ENCODE measurements at places on chromosomes 1 and 21. TPM values are rescaled to one million over a fixed set of nuclear protein-coding genes. Genes with fewer than 3 reads are reported as not detected.

GRCh38 chr21:28380241-28380640 lies 612.4 kb downstream of the LTN1 start:
- no peak for DNase-seq

Gene ALG14
- total RNA-seq, result 0.24 TPM

Gene WNT2B
- total RNA-seq, result 0.34 TPM

GRCh38 chr1:8157765-8158164 lies 131.7 kb upstream of the ERRFI1 start:
- DNase-seq, result no peak

DNA sequence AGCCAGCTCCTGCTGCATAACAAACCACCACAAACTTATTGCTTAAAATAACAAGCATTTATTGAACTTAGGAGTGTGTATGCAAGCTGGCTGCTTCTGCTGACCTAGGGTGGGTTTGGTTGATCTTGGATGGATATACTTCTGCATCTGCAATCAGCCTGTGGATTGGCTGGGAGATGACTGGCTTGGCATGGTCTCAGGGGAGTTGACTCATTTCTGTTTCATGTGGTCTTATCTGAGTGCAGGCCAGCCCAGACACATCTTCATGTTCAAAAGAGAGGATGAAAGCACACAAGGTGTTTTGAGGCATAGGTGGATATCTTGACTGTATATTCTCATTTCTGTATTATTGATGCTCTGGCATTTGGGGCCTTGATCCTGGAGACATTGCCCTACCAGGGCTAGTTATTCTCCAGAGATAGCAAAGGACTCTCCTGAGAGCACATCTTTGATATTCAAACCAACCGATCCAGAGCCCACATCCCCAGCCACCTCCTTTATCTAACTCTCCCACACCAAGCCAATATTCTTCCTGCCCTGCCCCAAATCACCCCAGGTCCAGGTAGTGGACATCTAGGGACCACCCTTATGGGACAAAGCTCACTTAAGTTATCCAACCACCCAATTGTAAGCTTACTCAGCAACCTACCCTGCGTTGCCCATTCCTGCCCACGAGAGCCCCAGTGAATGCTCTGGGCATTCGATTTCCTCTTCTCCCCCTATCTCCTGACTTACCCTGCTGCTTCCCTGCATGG lies 350.8 kb downstream of the PTPRU start:
- DNase-seq, result no peak

DNA sequence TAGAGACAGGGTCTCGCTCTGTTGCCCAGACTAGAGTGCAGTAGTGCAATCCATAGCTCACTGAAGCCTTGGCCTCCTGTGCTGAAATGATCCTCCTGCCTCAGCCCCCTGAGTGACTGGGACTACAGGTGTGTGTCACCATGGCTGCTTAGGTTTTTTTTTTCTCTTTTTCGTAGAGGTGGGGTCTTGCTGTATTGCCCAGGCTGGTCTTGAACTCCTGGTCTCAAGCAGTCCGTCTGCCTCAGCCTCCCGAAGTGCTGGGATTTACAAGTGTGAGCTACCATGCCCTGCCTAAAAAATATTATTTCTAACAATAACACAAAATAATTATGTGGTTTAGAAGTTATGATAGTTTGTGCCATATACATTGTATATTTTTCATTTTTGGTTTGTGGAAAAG lies 9.9 kb downstream of the CAMTA1 start:
- DNase-seq, result no peak

- no peak for DNase-seq
Observed at GRCh38 chr1:184409011-184409410, 22.2 kb downstream of the C1orf21 start.

- DNase-seq, result no peak
Observed at GRCh38 chr1:181184621-181185020, 96.1 kb downstream of the IER5 start.

GRCh38 chr1:237702161-237702560 lies 188.6 kb downstream of the ZP4 start:
- no peak for DNase-seq

DNA sequence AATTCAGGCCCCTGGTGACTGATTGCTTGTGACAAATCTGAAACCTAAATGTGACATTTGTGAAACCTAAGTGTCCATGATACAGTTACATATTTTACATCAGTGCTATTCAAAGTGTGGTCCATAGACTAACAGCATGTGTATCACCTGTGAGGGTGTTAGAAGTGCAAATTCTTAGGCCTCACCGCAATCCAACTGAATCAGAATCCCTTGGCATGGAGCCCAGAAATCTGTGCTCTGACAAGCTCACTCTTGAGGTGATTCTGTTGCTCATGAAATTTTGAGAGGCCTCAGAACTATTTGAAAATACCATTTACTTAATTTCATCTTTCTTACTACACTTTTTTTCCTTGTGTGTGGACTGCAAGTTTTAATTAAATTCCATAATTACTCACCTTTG lies 587.9 kb downstream of the ADGRL2 start:
- no peak for DNase-seq

DNA sequence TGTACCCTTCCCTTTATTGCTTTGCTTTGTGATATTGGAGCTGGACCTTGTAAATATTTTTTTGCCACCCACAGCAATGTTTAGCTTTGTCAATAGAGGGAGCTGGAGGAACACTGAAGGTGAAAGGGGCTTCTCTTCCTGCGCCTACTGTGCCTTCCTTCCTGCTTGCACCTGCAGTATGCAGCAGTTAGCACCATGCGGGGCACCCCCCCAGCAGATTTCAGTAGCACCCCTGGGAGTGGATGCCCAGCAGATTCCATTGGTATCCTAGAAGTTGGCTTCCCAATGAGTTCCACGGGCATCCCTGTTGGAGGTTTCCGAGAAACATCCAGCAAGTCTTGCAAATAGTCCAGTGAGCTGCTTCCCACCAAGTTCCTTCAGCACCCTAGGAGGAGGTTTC lies 25.6 kb downstream of the S100A10 start:
- DNase-seq, result no peak

- no peak for DNase-seq
Observed at GRCh38 chr1:59007820-59008598, 224.2 kb upstream of the JUN start.

DNA sequence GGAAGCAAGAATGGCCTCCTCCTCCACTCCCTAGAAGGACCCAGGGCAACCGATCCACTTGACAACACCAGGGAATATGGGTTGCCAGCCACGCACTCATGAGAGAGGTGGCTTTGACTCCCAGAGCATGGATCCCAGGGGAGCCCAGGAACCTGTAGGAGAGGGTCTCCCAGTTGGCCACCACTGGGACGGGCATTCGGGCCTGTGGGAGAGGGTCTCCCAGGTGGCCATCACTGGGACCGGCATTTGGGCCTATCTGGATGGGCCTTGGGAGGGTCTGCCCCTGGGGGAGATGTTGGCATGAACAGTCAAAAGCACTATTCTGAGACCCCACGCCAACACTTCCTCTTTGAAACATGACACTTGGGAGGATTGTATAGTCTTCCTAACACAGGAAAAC lies 565 bp downstream of the TFF1 start:
- no peak for DNase-seq

- no peak for DNase-seq
Observed at GRCh38 chr1:150887018-150887417, at the start of gene CTXND2. Gene CTXND2 (plus strand): TSS chr1:150887136. CDS start chr1:150912315, 25,179 bp downstream.

Gene SPATA46
- not detected for total RNA-seq

Gene NMNAT2
- total RNA-seq, result 0.10 TPM

Gene CELA2B
- total RNA-seq, result not detected
